ENCODE measurements at places on chromosomes 6 and 20.

DNA sequence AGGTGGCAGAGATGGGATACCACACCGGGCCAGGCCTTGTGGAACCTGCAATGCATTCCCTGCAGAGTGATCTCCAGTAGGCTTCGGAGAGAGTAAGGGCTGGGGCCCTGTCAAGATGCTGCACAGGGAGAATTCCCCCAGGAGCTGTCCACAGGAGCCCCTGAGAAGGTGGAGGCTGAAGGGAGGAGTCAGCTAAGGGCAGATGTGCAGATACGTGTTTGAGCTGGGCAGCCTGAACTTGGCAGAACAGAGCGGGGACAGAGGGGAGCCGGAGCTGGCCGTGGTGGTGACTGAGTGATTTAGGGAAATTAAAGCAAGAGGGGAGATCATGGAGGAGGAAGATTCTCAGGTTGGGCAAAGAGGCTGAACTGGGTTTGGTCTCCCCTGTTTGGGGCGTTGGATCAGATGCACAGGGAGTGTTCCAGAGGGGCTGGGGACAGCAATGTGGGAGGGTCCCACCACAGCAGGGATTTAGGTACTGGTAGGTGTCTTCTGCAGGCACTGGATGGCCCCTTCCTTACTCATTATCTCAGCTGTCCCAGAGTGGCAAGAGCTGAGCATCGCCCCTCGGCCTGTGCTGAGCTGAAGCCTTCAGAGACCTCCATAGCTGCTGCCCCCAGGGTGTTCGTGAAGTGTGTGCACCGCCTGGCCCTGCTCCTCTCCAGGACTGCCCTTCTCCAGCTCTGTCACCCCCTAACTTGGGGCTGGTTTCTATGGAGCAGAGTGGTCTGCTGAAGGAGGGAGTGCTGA, 3.8 kb upstream of the NCR2 start:
- no peak for DNase-seq

GRCh38 chr20:11919581-11919980, 1.9 kb downstream of the BTBD3 start:
- no peak for DNase-seq

- DNase-seq = no peak
Measured at GRCh38 chr20:634148-634925, 18.7 kb downstream of the SRXN1 start.

- DNase-seq = no peak
Measured at GRCh38 chr6:55668591-55668990, 89.6 kb upstream of the HMGCLL1 start.

GRCh38 chr6:155528982-155529453, 73.4 kb upstream of the NOX3 start:
- DNase-seq = no peak

DNA sequence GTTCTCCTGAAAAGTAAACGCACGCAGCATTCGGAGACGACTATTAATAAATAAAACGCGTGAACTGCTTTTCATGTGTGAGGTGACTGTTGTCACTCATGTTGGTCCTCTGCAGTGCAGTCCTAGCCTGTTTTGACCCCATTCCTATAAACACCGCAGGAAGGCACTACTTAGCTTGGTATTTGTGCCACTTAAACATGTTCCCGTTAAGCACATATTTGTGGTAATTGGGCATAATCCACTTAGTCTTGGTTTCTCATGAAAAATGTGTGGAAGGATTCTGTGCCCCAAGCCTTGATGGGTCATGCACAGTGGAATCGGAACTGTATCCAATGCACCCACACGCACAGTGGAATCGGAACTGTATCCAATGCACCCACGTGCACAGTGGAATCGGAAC, 313.9 kb downstream of the THBS2 start:
- no peak for DNase-seq

DNA sequence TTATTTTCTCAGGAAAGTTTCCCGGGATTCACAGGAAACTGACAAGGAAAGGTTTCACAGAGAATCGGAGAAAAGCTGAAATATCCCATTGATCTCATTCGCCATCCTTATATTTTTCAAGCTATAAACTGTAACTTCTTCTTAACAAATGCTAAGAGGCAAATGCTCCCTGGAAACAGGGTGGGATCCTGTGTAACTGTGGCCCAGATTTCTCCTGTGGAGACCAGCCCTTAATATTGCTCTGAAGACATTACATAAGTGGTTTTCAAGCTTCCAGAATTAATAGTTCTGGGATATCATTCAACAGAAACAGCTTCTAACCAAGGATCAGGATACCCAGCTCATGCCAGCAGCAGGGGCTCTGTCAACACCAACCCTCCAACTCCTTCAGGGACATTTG, 69.2 kb downstream of the THBS2 start:
- DNase-seq = no peak

GRCh38 chr20:64228751-64229506, 26.6 kb upstream of the PCMTD2 start:
- no peak for DNase-seq

GRCh38 chr20:64131406-64131805, 24.0 kb upstream of the NPBWR2 start:
- DNase-seq = no peak

DNA sequence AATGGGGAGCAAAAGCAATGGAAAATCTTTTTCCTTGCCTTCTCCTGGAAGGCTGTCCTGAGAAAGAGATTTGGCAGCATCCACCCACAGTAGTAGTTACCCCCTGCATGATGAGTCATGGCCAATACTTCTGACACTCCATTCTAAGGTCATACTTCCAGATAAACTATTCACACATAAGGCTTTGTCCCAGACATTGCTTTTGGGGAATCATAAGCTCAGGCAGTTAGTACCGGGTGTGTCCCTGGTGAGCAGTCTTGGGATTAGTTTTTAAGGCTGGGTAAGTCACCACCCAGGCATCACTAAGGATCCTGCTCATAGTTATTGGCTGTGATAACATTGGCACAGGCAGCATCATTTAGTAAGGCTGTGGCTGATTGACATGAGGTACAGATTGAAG, 160.6 kb upstream of the GGTLC1 start:
- DNase-seq = no peak

GRCh38 chr20:10131732-10132345, 86.8 kb upstream of the SNAP25 start:
- DNase-seq = no peak

- no peak for DNase-seq
Measured at GRCh38 chr20:59645271-59645670, 40.9 kb downstream of the PHACTR3 start.

DNA sequence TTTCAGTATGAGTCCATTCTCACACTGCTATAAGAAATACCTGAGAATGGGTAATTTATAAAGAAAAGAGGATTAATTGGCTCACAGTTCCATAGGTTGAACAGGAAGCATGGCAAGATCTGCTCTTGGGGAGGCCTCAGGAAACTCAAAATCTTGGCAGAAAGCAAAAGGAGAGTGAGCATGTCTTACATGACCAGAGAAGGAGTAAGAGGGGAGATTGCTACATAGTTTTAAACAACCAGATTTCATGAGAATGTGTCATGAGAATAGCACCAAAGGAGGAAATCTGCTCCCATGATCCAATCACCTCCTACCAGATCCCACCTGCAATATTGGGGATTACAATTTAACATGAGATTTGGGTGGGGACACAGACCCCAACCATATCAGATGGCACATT, 672.4 kb downstream of the HTR1B start:
- DNase-seq = no peak

DNA sequence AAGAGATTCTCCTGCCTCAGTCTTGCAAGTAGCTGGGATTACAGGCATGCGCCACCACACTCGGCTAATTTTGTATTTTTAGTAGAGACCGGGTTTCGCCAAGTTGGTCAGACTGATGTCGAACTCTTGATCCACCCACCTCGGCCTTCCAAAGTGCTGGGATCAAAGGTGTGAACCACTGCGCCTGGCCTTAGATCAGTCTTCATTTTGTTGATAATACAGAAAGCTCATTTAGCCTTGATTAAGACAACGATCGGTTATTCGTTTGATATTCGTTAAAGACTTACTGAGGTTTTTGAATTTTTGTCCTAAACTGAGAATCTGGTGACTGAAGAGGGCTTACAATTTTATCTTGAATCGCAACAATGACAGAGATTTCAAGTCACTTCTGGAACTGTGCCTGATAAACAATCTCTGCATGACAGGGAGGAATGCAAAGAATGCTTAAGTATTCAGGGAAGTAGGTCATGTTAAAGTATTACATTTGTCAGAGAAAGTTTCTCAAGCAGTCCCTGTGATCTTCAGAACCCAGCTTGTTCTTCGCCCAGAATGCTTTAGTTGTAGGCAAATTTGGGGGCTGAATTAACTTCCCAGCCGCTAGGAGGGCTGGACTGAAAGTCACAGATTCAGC, 14.8 kb downstream of the AKAP12 start:
- DNase-seq = no peak

DNA sequence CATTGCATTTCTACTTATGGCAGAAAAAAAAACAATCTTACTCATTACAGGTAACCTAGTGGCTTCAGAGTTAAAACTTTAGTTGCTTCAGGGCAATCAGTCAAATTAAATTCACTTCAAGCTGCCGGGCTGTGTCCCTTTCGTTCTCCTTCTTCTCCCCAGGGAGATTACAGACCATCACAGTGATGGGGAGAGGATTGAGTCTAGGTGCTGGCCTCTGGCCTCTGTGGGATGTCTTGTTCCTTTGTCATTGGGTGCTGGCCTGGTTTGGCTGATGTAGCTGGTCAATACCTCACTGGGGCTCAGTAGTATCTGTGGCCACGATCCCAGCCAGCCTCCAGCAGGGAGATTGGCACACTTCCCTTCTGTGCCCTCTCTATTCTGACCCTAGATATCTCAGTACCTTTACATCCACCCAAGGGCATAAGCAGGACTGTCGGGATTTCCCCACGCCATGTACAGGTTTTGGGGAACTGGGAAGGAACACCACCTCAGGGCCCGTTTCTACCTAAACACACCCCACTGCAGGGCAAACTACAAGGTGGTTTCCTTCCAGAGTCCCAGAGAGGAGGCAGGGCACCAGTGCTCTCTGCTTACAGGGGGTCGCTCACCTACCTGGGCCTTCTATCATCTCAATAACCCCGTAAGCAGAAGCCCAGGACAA, 15.4 kb downstream of the FYN start:
- DNase-seq = no peak

GRCh38 chr6:130927305-130927704, 100.1 kb downstream of the SMLR1 start:
- no peak for DNase-seq

DNA sequence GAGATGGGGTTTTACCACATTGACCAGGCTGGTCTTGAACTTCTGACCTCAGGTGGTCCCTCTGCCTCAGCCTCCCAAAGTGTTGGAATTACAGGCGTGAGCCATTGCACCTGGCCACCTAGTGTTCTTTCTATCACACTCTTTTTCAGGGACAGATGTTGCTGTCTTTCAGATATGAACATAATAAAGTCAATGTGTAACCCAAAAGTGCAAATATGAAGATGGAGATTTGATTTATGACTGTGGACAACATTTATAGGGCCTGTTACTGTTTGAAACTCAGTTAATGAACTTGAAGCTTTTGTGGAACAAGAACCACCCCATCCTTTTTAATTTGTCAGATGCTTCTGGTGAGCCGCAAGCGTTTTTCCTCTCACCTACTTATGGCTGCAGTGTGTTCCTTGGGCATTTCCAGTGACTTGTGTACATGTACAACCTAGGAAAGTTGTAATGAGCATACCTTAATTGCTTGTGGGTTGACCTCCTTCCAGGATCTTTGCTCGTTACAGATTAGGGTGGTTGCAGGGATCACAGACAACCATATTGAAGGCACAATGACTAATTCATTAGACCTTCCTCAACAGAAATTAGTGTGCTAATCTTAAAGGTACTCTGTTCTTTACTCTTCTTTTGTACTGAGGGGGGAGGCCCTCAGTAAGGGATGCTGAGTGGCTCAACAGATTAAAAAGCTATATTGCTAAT, 6.8 kb downstream of the TBPL1 start:
- DNase-seq = no peak

DNA sequence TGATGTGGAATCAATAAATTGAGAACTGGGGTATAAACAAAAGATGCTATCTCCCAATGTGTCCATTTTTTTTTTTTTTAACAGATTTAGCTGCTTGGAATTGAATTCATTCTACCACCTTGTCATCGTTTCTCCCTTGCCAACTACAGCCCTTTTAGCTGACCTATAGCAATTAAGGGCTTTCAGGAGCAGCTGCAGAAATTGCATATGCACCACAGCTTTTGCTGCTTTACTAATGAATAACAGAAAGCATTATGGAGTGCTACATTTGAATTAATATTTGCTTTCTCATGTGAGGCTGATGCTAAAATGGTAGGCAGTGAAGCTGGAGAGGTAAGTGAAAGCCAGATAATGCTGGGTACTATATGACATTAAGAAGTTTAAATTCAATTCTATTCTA, 5.7 kb downstream of the SESN1 start:
- no peak for DNase-seq

DNA sequence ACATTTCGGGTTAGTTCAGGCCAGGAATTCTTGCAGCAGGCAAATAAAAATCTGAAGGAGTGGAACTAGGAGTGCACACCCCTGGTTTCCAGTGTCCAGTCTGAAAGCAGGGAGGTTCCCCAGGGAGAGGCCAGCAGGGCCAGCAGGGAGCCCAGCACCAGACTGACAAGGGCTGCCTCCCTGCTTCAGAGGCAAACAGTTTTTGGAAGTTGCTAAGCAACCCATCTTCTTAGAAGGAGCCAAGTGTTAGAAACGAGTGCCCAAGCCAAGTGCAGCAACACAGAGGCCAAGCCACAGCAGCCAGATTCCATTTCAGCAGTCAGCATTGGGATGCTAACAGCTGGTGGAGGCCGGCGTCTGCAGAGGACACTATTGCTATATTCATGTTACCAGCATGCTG, 179.1 kb downstream of the SYNDIG1 start:
- DNase-seq = no peak

DNA sequence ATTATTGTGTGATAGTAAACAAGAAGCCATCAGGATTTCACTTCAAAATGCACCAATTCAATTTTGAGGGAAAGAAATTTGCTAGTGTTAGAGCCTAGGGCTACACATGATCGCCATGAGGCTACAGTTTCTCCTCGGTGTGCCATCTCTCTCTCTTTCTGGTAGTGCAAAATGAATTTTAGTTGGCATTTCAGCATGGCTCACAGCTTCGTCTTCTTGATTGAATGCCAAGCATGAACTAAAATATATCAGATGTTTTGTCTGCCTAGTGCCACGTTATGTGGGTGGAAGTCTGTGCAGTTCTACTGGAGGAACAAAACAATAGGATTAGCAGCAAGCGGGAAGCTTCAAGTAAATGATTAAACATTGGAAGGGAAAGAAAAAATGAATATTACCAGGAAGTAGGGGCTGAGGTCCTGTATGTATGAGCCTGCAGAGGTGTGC, 6.8 kb upstream of the MRAP2 start:
- DNase-seq = no peak

DNA sequence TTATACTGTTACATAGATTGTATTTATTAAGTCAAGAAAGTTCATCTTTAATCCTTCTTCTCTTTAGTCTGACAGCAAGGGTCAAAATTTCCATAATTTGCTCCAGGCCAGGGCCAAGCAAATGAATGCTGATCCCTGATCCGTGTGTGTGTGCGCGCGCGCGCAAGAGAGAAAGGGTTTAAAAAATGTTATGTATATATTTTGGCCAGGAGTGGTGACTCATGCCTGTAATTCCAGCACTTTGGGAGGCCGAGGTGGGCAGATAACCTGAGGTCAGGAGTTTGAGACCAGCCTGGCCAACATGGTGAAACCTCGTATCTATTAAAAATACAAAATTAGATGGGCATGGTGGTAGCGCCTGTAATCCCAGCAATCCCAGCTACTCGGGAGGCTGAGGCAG, 61.7 kb downstream of the GTF2H5 start:
- DNase-seq = no peak

Data from stimulated activated CD4-positive, alpha-beta T cell treated with anti-CD3 and anti-CD28 coated beads, TNF-alpha, amount 100 ng/mL, for 1 hour (primary cell).